CD4-positive, CD25-positive, alpha-beta regulatory T cell (primary cell): ENCODE measurements at places on chromosomes 7 and 10. TPM values are rescaled to one million over a fixed set of nuclear protein-coding genes. Genes with fewer than 3 reads are reported as not detected.

TRUB1 gene
- 8.0 TPM for total RNA-seq

MSS51 gene
- total RNA-seq = 3.9 TPM

FZD1 gene
- total RNA-seq = 0.10 TPM

EBF3 gene
- total RNA-seq = not detected

METTL27 gene
- 2.9 TPM for total RNA-seq

ETV1 gene
- total RNA-seq = 0.07 TPM

MSMB gene
- total RNA-seq = not detected

FEZF1 gene
- total RNA-seq = not detected

ZNF804B gene
- total RNA-seq = not detected

DMBT1 gene
- not detected for total RNA-seq

DPP6 gene
- total RNA-seq = not detected

FANK1 gene
- 31.3 TPM for total RNA-seq

PDE1C gene
- not detected for total RNA-seq

A1CF gene
- total RNA-seq = not detected

UCN3 gene
- total RNA-seq = not detected

SLC16A12 gene
- total RNA-seq = not detected

C10orf67 gene
- 0.49 TPM for total RNA-seq

ATOH7 gene
- total RNA-seq = not detected

VWA2 gene
- total RNA-seq = 0.12 TPM

GRID1 gene
- total RNA-seq = not detected

NME8 gene
- total RNA-seq = not detected

GPC2 gene
- total RNA-seq = 7.0 TPM

LGI1 gene
- not detected for total RNA-seq

CFAP46 gene
- total RNA-seq = not detected

SUN3 gene
- not detected for total RNA-seq

ZNF425 gene
- total RNA-seq = 0.35 TPM

RAMP3 gene
- not detected for total RNA-seq

HYAL4 gene
- total RNA-seq = not detected

LRRC18 gene
- total RNA-seq = not detected

ANKRD7 gene
- not detected for total RNA-seq

CLCN1 gene
- total RNA-seq = not detected

FAM25G gene
- total RNA-seq = not detected

RARRES2 gene
- total RNA-seq = not detected

HPSE2 gene
- not detected for total RNA-seq

TMEM176B gene
- not detected for total RNA-seq

HACD1 gene
- 22.0 TPM for total RNA-seq

CNTNAP2 gene
- total RNA-seq = not detected

CHAT gene
- total RNA-seq = not detected

NT5C2 gene
- total RNA-seq = 59.6 TPM
